ENCODE measurements at places on chromosomes 7 and 10.

GRCh38 chr10:30812018-30812851, 182.7 kb upstream of the LYZL2 start:
- no peak for DNase-seq

GRCh38 chr7:155811895-155812761, at the start of gene SHH:
SHH (minus strand) TSS chr7:155812463; CDS start chr7:155812122, 341 bp downstream.
- no peak for DNase-seq

DNA sequence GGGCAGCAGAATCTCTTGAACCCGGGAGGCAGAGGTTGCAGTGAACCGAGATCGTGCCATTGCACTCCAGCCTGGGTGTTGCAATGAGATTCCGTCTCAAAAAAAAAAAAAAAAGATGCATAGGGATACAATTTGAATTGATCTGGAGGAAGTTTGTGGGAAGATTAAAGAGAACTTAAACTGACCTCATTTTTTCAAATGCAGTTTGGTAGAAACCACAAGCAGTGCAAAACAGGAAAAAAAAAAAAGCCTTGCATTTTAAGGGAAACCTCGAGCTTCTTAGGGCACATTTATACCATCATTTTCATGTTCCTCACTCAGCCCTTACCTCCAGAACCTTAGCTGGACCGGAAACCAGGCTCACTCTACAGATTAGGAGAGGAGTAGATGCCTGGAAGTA, 2.8 kb downstream of the KCTD7 start:
- DNase-seq, result no peak

- DNase-seq, result no peak
Observed at GRCh38 chr7:82444220-82444909, 788 bp upstream of the CACNA2D1 start.
